Tibial artery (tissue), 4 donors: ENCODE measurements at places on chromosomes 1 and 21.

DNA sequence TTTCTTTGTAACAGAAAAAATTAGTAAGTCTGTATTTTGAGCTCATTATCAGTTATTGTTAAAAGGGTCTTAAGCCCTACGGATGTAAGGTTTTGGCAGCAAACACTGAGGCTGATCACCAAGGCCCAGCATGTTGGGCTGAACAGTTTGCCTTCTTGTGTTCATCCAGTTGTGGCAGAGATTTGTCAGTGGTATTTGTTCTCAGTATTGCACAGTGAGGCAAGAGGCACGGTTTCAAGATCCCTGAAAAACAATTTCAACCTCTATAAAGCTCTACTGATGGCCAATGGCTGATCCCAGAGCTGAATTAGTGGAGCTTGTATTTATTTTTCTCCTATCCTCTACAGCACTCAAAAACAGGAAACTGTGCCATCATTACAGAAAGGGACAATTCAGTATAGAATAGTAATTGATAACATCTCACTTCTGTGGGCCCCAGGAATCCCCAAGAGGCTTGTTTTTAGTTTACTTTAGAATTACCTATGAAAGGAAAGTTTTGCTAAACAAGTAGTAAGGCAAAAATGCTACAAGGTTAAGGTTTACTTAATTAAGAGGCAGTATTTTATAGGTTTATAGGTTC is 191.8 kb upstream of the RAB4A start:
- H3K4me1 ChIP-seq = no peaks in the 10 kb centered on the region
- no peak overlapping the region for H3K27ac ChIP-seq

DNA sequence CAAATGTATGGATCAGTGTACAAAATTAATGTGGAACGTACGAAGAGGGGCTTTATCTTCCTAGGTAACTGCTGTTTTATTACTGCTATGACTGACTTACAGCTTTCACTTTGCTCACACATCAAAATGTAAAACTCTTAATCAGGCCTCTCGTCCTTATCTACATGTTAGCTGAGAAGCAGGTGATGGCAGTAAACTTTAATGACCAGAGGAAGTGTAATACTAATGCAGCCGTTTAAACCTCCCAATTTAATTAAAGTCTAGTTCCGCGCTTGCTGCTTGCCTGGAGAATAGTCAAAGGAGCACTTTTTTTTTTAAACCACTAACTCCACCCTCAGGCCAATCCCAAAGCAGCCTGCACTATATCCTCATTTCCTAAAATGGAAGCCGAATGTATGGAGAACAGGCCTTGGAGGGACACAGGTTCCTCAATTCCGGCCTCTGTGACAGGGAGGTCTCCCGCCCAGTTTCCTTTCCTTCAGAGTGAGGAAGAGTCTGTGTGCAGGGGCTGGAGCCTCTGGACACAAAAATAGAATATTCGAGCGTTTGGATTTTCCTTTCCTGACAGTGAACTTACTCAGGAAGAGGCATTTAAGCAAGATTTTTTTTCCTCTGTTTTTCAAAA is 36.7 kb upstream of the RASAL2 start:
- DNase-seq = no peak
- no peaks in the 10 kb centered on the region for H3K36me3 ChIP-seq
- no peaks in the 10 kb centered on the region for H3K27me3 ChIP-seq
- H3K4me1 ChIP-seq = no peaks in the 10 kb centered on the region

DNA sequence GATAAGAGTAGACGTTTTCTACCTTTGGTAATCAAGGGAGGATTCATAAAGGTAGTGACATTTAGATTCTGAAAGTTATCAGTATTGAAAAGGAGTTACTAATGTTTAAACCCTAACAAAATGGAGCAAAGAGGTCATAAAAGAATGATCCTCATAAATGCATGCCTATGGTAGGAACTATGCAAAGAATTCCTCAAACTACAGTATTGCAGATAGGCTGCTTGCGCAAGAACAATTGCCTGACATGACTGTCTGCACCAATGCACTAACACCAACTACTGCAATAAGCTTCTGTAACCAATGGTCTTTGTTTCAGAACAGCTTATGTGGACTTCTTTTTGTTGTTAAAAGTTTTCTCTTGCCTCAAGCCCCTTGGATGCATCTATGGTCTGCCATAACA is 597.3 kb upstream of the ADGRL4 start:
- H3K4me1 ChIP-seq = no peaks in the 10 kb centered on the region
- H3K4me3 ChIP-seq = no peak overlapping the region
- H3K27ac ChIP-seq = no peak overlapping the region
- H3K27me3 ChIP-seq = no peaks in the 10 kb centered on the region
- H3K36me3 ChIP-seq = no peaks in the 10 kb centered on the region

- no peaks in the 10 kb centered on the region for H3K27me3 ChIP-seq
- no peaks in the 10 kb centered on the region for H3K36me3 ChIP-seq
- no peak overlapping the region for H3K27ac ChIP-seq
- DNase-seq = no peak
Measured at GRCh38 chr1:77039739-77040138, 172.5 kb downstream of the ST6GALNAC5 start.

DNA sequence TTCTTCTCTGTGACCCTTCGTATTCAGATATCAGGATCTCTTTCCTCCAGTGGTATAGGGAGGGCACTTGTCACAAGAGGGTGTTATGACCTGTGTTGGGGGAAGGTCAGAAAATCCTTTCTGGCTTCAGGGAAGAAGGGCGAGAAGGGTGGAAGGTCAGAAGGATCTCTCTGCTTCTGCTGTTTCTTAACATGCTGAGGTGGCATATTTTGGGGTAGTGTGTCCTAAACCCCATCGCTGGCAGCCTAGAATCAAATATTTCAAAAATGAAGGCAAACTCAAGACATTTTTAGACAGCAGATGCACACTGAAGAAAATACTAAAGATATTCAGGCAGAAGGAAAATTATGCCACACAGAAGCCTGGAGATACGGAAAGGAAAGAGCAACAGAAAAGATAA is 207.6 kb downstream of the TM2D1 start:
- H3K4me3 ChIP-seq = no peak overlapping the region
- no peaks in the 10 kb centered on the region for H3K4me1 ChIP-seq
- no peak for DNase-seq
- H3K36me3 ChIP-seq = no peaks in the 10 kb centered on the region
- no peak overlapping the region for H3K27ac ChIP-seq
- H3K27me3 ChIP-seq = no peaks in the 10 kb centered on the region

- no peaks in the 10 kb centered on the region for H3K4me1 ChIP-seq
- DNase-seq = no peak
- no peak overlapping the region for H3K27ac ChIP-seq
Measured at GRCh38 chr1:164926107-164926506, 367.1 kb downstream of the PBX1 start.

DNA sequence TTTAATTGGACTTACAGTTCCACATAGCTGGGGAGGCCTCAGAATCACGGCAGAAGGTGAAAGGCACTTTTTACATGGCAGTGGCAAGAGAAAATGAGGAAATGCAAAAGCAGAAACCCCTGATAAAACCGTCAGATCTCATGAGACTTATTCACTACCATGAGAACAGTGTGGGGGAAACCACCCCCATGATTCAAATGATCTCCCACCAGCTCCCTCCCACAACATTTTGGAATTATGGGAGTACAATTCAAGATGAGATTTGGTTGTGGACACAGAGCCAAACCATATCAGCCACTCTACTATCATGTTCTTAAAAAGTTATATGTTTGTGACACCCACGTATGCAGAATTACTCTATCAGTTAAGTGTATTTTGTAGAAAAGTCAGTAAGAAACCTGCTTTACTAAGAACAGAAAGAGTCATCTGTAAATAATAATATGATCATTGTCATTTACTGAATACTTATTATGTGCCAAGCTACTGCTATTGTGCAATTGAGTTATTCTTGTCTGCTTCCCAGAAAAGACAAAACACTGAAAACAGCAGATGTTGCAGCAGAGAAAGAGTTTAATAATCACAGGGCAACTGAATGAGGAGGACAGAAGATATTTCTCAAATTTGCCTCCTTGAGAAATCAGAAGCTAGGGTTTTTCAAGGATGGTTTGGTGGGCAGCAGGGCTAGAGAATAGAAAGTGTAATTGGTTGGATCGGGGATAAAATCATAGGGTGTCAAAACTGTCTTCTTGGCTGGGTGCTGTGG is 207.7 kb upstream of the FGGY start:
- no peak overlapping the region for H3K27ac ChIP-seq
- no peaks in the 10 kb centered on the region for H3K4me1 ChIP-seq
- no peaks in the 10 kb centered on the region for H3K27me3 ChIP-seq
- no peak overlapping the region for H3K4me3 ChIP-seq
